ENCODE measurements at places on chromosomes 11 and 22.

GRCh38 chr11:44754876-44755555 lies 28.3 kb downstream of the TSPAN18 start:
- DNase-seq: no peak

GRCh38 chr11:3623767-3624458 lies 17.9 kb downstream of the ART5 start:
- DNase-seq: no peak

DNA sequence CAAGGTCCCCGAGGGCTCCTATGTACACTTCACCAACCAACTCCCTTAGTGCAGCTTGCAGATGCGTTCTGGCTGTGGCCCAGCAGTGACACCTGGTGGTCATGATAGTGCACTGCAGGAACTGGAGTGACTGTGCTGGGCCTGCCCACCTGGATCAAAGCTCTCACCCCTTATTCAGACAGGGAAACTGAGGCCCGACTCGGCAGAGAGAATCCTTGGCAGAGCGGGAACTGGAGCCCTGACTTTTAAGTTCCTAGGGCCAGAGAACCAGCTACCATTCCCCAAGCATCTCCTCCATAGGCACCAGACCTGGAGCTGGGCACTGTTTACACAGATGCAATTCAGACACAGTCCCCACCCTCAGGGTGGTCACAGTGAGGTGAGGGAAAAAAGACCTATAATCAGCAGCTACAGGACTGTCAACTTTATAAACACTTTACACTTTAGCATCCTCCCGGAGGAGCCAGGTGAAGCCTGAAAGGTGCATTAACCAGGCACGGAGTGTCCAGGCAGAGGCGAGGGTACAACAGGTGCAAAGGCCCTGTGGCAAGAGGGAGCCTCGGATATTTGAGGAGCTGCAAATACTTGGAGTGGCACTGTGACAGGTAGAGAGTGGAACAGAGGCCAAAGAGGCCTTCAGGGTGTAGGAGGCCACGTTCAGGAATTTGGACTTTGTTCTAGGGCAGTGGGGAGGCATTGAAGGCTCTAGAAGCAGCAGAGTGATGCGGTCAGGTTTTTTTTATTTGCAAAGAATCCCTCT lies 22.0 kb downstream of the RHBDD3 start:
- peak; percentile 27 for DNase-seq

GRCh38 chr22:47166033-47166404 lies 403.6 kb downstream of the TBC1D22A start:
- no peak for DNase-seq

GRCh38 chr11:134412203-134413042 lies at the start of gene B3GAT1:
B3GAT1 (minus strand) TSS chr11:134412242; CDS start chr11:134387659, 24,583 bp downstream.
- DNase-seq: no peak

- no peak for DNase-seq
Measured at GRCh38 chr11:131302836-131303235, 67.6 kb upstream of the NTM start.

- no peak for DNase-seq
Measured at GRCh38 chr22:30434843-30435242, 9.3 kb downstream of the MTFP1 start.

- no peak for DNase-seq
Measured at GRCh38 chr11:12182302-12182675, 71.9 kb downstream of the MICAL2 start.

GRCh38 chr22:19131685-19132015 lies 542 bp downstream of the TSSK2 start:
- DNase-seq: no peak

GRCh38 chr22:50528682-50529415 lies 963 bp downstream of the TYMP start:
- DNase-seq: no peak

GRCh38 chr11:131137046-131137445 lies 220.8 kb upstream of the SNX19 start:
- DNase-seq: no peak

DNA sequence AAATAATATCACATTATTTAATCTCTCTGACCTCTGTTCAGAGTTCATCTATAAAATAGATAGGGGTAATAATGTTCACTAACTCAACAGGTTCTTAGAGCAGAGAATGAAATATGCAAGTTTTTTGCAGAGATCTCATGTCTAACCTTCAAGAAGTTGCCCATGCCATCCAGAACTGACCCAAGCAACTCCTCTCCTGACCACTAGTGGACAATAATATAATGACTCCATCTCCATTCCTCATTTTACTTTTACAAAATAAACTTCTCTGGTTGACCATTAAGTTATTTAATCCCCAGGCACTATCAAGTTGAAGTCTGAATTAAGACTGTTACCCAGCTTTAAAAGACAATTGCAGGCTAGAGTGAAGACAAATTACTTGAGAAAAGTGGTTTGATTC lies 382.6 kb downstream of the KCNA4 start:
- no peak for DNase-seq

GRCh38 chr11:129412494-129412893 lies 36.8 kb downstream of the BARX2 start:
- DNase-seq: no peak

DNA sequence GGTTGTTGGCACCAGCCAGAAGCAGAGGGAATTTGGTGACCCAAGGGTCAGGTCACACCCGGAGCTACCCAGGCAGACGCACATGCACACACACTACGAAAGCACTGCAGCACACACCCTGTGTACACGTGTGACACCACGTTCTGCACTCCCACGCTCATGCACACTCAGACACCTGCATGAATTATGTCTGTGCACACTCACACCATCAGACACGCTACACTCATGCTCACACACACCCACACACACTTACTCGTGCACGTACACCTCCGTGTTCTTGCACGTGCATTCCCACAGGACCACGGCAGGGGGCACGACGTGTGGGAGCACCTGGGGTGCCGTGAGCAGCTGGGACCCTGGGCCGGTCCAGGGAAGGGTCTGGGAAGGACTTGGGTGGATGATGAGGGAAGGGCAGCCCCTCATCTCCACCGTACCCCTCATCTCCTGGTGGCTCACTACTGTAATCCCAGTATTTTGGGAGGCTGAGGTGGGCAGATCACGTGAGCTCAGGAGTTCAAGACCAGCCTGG lies 20.8 kb upstream of the GAL start:
- DNase-seq: no peak

DNA sequence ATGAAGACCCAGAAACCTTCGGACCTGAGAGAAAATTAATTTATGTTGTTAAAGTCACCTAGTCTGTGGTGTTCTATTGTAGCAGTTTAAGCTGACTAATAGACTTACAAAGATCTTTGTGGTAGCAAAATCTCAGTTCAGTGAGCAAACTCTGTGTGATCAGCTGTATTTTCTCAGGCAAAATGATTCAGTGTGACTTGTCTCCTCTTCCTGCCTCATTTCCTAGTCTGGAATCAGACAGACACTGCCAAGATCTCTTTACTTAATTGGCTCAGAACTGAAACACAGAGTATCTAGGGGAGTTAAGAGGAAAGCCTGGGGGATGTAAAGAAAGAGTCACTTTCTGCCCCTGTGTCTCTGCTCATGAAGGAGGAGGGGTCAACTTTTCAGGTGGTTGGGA lies 564.7 kb downstream of the KCNA4 start:
- no peak for DNase-seq

DNA sequence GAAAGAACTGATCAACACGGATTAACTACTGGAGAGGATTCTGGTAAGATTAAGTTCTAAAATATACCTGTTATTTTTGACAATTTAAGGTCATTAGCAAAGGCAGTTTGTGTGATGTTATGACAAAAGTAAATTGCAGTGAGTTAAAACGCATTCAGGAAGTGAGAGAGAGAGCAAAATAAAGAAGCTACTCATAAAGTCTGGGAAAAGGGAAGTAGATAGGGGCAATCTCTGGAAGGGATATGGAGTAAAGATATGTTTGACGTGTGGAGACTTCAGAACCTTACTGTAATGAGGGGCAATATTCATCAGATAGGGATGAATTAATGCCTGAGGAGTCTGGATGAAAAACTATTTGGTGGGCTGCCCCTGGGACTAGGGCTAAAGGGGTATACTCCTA lies 16.8 kb downstream of the OR56B4 start:
- DNase-seq: no peak

DNA sequence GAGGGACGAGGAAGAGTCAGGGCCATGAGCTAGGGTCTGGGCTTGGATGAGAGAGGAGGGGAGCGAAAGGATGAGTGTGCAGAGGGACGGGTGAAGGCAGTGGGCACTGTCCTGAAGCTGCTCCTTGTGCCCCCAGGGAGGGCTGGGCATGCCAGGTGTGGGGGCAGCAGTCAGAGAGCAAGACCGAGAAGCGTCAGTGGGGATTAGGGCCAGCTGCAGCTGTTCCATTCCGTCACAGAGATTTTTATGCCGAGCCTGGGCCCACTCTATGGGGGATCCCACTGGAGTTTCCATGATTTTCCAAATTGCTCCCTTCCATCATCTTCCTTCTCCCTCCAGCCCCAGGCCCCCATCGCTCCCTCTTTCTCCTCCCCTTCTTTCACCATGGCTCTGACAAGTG lies 93.2 kb downstream of the NECTIN1 start:
- DNase-seq: no peak

GRCh38 chr22:36221799-36222751 lies 17.3 kb downstream of the APOL2 start:
- DNase-seq: no peak

GRCh38 chr22:30114361-30114760 lies 34.1 kb downstream of the HORMAD2 start:
- no peak for DNase-seq

GRCh38 chr11:102138670-102139069 lies 28.4 kb downstream of the YAP1 start:
- DNase-seq: no peak

- DNase-seq: no peak
Measured at GRCh38 chr11:47899801-47900200, 51.7 kb upstream of the NUP160 start.

DNA sequence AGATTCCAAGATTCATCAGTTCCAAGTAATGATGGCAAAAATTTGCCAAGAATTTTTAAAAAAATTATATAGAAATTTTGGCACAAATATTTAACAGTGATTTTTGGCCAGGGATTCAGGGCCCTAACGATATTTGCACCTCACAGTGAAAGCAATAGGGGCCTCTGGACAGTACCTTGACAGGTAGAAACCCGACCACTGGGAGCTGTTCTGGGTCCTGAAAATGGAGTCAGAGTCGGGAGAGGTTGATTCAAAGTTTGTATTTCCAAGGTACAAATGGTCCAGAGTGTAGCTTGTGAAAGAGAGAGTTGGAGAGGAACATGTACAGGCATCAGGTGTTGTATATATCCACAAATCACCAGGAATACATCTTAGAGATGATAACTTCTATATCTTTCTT lies 41.6 kb downstream of the MRGPRX2 start:
- DNase-seq: no peak

DNA sequence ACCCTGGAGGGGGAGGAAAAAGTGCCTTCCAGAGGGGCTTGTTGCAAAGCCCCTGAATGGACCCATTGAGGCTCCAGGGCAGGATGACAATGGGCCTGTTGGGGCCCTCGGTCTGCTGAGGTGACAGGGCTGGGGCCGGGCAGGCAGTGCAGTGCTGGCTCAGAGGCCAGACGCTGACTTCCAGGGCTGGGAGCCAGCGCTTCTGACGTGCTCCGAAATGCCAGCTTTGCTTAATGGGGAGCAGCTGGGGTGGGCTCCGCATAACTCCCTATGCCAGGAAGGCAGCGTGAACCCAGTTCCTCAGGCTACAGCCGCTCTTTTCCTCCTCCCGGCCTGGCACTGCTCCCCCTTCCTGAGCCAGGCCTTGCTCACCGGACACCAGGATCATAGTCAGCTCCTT lies 17.7 kb downstream of the NAV2 start:
- no peak for DNase-seq

- DNase-seq: no peak
Measured at GRCh38 chr11:61910187-61911127, 6.9 kb downstream of the RAB3IL1 start.

DNA sequence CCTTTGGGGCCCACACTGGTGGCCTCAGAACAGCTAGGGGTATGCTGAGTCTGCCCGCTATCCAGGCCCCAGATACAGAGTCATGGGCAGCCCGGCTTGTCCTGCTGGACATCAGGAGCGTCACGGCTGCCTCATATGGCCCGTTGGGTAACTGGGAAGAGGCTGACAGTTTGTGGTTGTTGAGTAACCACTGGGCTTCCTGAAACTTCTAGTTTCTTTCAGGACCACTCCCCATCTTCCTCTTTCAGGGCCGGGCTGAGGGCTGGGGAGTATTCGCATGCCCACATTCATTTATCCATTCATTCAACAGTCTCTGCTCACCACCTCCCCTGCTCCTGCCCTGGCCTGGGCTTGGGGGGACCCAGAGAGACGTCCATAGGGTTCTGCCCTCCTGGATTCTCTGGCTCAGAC lies 13.4 kb upstream of the P2RY2 start:
- no peak for DNase-seq

Measured in T-helper 22 cell (primary cell).